IPS DF 6.9 (cell line): ENCODE measurements at places on chromosomes 1 and 21.

GRCh38 chr1:60280256-60280655 is 206.7 kb upstream of the C1orf87 start:
- DNase-seq, result no peak

DNA sequence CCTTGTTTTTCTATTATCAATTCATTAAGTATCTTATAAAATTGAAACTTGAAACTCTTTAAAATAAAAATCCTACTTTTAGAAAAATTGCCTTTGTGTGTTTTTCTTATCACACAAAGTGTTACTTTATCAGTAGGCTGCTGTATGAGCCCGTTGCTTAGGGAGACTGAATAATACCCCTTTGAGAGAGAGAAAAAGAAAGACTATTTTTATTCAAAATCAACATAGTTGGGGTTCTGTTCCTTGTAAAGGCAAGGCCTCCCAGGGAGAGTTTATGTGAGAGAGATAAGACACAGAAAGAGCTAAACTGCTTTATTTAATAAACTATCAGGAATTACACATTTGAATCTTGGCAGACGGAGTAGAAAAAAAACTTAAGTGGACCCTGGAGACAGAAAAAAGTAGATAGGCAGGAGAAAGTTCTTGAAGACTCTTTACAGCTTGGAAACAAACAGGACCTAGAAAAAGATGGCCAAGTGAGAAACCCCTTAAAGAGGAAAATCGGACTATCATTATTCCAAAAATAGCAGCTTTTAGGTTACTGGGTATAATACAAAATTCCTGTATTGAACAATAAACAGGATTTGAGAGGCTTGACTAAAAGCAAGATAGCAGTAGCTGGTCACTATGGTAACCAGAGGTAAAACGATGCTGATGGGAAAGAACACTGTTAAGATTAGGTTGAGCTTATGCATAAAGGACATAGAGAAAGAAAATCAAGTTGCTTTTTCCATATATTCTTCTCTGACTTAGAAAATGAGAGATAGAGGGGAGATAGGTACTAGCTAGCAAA is 170.9 kb downstream of the LRRC7 start:
- no peak for DNase-seq

GRCh38 chr1:63122079-63122478 is 200.3 kb upstream of the FOXD3 start:
- no peak for DNase-seq

DNA sequence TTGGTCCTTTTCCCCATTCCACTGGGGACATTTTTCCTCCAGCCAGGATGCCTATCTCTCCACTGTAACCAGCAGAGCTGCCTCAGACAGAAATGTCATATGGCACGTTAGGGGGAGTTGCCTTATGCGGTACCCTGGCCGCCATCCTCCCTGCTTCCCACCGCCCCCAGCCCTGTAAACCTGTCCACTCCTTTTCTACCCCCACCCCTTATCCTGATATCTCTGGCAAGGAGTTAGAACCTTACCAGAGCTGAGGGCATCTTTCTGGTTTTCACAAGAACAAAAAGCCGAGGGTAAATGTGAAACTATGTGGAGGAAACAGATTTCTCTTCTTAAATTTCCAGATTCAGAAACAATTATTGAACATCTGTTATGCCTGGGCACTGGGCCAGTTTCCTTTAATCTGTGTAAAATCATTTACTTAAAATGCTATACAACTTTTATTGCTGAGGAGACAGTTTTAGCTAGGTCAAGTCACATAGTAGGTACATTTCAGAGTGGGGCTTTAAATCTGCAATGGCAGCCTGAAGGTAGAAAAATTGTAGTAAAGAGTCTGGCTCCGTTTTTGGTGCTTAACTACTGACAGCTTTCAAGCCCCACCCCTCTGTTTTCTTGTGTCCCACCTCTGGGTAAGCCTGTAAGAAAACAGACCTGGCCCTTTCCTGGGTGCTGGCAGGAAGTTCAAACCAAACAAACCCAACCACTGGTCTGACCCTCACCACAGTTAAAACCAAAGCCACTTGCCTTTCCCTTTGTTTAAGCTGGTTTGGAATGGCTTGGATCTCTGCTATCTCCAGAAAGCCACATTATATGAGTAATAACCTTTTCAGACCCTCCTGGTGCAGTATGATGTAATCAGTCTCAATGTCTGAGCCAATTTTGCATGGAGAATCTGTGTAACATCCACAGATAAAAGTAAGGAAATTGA is 319.0 kb downstream of the HHAT start:
- DNase-seq, result no peak
